ENCODE measurements at places on chromosomes 6 and 20.

DNA sequence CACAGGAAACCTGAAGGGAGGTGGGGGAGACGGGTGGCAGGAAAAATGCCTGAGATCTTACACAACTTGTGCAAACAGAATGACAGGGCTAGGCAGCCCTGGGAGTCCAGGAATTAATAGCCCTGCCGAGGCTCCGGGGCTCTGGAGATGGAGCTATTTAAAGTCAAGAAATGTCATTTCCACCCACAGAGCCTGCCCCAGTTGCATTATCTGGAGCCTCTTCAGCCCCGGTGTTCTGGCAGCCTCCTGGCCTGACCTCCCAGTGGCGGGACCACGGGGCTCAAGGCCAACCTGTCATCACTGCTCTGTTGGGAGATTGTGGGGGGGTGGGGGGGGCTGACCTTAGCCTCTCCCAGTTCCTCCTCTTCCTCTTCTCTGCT, 28.5 kb upstream of the SCUBE3 start:
- no peak for DNase-seq

DNA sequence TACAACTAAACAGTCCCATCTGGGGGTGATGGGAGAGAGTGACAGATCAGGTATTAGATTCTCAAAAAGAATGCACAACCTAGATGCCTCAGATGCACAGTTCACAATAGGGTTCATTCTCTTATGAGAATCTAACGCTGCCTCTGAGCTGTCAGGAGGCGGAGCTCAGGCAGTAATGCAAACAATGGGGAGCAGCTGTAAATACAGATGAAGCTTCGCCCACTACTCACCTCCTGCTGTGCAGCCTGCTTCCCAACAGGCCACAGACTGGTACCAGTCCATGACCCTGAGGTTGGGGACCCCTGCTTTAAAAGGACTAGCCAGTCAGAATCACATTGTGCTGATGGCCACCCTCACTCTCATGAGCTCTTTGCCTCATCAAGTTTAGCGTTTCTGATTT, 247.0 kb upstream of the KCNQ5 start:
- DNase-seq = no peak

GRCh38 chr6:43746071-43746470, 23.9 kb upstream of the VEGFA start:
- no peak for DNase-seq

GRCh38 chr6:127971945-127972391, 71.1 kb upstream of the THEMIS start:
- DNase-seq = no peak

GRCh38 chr20:37567331-37567665, 39.6 kb upstream of the BLCAP start:
- no peak for DNase-seq

DNA sequence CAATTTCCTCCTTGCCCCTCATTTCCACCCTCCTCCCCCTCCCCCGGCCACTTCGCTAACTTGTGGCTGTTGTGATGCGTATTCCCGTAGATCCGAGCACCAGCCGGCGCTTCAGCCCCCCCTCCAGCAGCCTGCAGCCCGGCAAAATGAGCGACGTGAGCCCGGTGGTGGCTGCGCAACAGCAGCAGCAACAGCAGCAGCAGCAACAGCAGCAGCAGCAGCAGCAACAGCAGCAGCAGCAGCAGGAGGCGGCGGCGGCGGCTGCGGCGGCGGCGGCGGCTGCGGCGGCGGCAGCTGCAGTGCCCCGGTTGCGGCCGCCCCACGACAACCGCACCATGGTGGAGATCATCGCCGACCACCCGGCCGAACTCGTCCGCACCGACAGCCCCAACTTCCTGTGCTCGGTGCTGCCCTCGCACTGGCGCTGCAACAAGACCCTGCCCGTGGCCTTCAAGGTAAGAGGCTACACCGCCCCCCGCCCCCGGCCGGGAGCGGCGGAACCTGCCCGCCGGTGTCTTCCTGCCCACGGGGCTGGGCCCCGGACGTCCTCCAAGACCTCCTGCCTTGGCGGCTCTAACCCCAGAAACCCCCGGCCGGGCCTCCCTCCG, 44.9 kb upstream of the SUPT3H start:
- DNase-seq = no peak

GRCh38 chr20:51195419-51195901, 172.6 kb upstream of the KCNG1 start:
- no peak for DNase-seq
